RCC 7860 (cell line): ENCODE measurements at places on chromosomes 11 and 22.
A peak's percentile ranks its signal among the peaks of the same experiment; 100 is the strongest.

DNA sequence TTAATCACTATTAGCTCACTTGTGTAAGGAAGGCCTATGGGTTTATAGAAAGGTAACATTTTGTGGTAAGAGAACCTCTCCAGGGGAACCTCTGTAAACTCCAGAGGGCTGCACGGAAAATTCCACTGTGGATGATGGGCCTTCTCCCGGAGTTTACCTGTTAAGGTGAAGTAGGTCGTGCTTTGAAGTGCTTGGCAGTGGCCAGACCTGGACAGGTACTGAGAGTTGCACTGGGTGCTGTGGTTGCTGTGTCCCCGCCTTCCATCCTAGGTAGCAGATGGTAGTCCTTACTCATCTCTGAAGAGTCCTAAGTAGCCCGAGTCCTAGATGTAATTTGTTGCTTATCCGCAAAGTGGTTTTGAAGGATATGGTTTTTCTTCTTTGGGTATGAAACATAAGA, 133.4 kb downstream of the TEAD1 start:
- no peak for DNase-seq

GRCh38 chr11:114785820-114786219, 107.5 kb downstream of the NXPE2 start:
- no peak for DNase-seq

GRCh38 chr22:39098026-39098425, 982 bp downstream of the APOBEC3H start:
- no peak for DNase-seq

GRCh38 chr11:33016654-33017053, 976 bp downstream of the DEPDC7 start:
- DNase-seq = no peak

DNA sequence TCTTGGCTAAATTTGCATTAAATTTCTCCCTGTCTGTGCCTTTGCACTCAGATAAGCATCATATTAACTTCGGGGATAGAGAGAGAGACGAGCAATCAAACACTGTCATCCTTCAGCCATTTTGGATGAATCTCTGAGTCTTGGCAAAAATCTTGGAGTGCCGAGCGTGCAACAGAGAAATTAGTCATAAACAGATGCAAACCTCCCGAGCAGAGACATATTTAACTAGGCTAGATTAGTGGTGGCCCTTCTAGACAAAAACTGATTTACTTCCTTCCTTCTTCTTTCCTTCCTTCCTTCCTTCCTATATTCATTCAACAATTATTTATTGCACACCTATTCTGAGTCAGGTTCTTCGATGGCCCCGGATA, 114.4 kb upstream of the BLID start:
- no peak for DNase-seq

DNA sequence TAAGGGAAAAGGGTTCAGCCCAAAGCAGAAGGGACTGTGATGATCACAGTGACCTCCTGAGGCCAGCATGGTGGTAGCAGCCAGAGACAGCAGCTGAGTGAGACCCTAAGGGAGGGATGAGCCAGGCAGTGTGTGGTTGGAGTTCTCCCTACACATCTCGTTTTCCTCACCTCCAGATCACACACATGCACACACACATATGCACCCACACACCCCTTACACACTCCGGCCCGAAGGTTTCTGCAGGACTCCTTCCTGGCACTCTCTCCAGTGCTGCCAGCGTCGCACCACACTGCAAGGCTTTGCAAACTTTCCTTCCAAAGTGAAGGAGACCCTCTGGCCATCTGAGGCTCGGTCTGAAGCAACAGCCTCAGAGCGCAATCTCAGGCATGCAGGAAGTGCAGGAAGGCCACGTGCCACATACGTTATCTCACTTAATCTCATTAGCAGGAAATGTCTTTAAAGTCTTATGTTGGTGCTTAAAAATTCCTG, 26.9 kb upstream of the TP53I11 start:
- DNase-seq = no peak

GRCh38 chr11:61026121-61027031, 54.9 kb downstream of the CD6 start:
- no peak for DNase-seq

- no peak for DNase-seq
Measured at GRCh38 chr11:69572233-69572860, 68.6 kb upstream of the CCND1 start.

GRCh38 chr11:2686360-2687222, 13.2 kb downstream of the KCNQ1OT1 start:
- DNase-seq = no peak

DNA sequence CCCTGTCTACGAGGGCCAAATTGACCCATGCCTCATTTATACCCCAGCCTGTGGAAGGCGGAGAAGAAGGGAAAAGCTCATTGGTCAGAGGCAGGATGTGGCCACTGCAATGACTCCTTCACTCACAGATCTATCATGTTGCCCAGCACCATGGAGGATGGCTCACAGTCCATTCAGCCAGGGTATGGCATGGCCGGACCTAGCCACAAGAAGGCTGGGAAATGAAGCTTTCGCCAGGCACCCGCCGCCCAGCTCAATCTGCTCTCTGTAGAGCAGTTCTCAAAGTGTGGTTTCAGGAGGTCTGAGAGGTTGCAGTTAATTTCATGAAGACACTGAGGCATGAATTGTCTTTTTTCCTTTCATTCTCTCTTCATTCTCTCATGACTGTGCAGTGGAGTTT, 40.6 kb upstream of the LINC01488 start:
- peak; percentile 8 for DNase-seq

GRCh38 chr11:6327806-6328205, 7.5 kb upstream of the CAVIN3 start:
- no peak for DNase-seq

DNA sequence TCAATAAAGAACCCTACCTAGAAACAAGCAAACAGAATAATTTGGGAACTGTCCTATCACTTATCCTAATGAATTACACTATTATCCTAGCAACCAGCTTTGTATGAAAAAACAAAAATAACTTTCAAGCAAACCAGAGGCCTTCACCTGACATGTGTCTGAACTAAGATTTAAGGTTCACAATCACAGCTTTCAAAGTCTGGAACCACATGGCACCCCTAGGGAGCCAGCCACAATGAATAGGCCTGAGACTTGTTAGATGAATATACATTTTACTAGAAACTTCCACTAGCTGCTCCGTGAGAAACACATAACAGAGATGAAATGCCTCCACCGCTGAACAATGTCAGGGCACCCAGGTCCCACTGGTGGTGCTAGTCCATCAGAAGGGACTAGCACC, 65.8 kb upstream of the CYP2D6 start:
- DNase-seq = no peak

DNA sequence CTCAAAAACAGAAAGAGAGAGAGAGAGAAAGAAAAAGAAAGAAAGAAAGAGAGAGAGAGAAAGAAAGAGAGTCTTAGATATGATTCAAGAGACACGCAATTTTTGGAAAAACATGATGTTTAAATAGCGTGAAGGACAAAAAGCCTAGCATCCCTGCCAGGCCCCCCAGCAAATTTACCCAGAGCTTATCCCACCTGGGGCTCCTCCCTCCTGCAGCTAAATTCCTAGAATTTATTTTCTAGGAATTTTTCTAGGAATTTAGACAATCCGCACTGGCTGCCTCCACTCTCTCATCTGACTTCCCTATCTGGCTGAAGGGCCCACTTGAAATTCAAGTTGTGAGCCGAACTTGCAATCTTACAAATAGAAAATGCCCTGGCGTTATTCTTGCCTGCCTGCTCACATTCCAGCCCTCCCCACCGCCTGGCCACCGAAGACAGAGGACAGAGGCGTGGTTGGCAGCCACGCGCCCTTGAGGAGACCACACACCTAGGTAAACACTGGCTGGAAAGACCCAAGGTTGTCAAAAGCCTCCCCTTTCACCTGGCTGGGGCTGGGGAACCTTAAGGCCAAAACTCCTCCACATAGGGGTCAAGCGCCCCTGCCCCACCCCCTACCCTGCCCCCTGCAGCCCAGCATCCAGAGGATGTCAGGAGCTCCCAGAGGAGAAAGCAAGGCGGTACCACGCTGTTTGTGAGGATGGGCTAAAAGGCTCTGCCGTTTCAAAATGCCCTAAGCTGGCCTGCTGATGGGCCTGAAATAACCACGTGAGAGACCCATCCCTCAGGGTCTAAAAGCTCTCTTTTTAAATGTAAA, 42.2 kb downstream of the AHNAK start:
- DNase-seq = no peak

- DNase-seq = no peak
Measured at GRCh38 chr22:36808721-36809344, 8.0 kb downstream of the PVALB start.

- no peak for DNase-seq
Measured at GRCh38 chr11:16863389-16863788, 124.9 kb downstream of the C11orf58 start.

DNA sequence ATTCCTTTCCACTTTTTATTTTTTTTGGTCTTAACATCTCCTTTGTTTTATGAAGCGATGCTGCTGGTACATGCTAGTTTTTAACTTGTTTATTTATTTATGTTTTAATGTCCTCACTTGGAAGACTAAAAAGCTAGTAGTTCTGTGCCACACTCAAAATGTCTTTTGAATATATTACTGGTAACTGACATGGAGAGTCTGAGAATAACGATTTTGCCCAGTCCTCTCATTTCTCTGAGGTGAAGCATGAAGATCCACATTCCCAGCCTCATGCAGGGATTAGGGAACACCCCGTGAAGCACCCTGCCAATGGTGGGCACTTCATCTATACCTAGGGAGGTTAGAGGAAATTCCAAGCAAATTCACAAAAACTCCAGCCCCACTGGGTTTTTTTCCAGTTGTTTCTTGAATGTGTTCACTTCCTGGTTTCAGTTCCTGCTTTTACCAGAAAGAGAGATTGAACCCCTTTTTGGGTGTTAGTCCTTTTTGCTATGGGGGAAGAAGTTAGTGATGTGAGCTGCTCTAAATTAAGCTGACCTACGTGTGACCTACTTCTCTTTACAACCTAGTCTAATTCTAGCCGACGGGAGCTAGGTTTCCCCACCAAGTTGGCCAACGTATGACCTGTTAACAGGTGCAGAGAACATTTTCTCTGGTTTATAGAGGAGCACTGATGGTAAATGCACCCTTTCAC, 106.1 kb downstream of the SLC1A2 start:
- DNase-seq = no peak

DNA sequence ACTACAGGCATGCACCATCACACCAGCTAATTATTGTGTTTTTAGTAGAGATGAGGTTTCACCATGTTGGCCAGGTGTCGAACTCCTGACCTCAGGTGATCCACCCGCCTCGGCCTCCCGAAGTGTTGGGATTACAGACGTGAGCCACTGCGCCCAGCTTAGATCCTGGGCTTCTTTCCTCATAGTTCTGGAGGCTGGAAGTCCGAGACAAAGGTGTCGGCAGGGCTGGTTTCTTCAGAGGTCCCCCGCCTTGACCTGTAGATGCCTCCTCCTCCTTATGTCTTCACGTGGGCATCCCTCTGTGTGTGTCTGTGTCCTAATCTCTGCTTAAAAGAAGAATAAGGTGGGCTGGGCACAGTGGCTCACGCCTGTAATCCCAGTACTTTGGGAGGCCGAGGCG, 44.2 kb upstream of the FBLN1 start:
- DNase-seq = no peak

GRCh38 chr11:108788565-108789199, 123.8 kb downstream of the DDX10 start:
- no peak for DNase-seq

- DNase-seq = no peak
Measured at GRCh38 chr11:119752946-119753345, 23.9 kb upstream of the NECTIN1 start.

DNA sequence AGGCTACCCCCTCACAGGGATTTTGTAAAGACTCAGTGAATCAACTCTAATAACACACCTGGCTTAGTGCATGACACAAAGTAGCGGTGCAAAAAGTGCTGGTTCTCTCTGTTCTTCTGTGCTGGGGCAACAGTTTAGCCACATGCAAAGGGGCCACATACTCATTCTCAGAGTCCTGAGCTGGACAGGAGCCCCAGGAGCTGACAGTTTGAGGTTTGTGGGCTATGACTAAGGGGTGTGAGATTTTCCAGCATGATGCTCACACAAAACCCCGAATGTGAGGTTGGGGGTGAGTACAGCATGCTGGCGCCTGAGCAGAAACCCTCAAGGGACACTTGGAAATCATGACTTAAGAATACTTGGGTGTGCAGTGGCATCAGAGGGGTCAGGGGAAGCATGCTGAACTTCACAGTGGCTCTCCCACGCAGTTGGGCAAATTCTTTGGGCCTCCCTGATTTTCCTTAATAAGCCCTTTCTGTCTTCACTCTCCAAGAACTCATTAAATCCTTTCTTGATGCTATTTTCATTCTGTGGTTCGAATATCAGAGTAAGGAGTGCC, 31.0 kb downstream of the TMPRSS5 start:
- DNase-seq = peak; percentile 94

- no peak for DNase-seq
Measured at GRCh38 chr11:1791912-1792311, 28.2 kb upstream of the CTSD start.

DNA sequence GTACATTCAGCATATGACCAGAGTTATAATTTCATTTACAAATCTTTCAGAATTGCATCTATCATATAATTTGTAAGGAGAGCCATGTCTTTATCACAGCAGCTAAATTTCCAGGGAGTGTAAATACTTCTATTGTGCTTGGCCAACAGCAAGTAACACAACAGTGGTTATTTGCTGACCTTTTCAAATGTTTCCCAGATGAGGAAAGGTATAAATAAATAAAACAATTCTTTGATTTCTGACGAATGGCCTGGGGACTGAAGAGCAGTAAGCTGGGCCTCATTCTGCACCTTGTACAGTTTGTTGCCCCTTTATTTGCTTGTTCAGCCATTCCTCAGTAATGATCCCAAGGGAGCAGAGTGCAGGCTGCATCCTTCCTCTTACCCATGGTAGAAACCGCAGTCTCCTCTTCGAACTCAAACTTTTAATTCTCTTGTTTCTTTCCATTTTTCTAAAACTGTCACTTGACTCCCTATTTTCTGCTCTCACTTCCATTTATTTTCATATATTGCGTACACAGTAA, 132.8 kb downstream of the DDX10 start:
- no peak for DNase-seq

GRCh38 chr11:10317151-10317755, 12.4 kb downstream of the ADM start:
- DNase-seq = no peak

DNA sequence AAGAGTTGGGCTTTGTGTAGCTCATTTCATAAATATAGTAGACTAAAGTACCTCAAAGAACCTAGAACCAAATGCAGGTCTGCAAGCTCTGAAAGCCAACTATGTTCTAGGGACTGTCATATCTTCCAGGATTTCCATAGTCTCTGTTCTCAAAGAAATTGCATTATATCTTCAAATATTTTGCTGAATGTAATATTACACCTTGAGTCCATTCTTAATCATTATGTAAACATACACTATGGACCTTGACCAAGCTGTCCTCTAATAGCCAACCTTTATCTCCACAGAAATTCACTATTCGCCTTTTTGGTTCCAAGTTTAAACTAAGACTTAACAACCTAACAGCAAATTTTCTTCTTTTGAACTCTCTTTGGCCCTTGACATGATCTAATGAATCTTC, 678.7 kb upstream of the ARHGAP42 start:
- DNase-seq = no peak

- DNase-seq = no peak
Measured at GRCh38 chr11:1341928-1342524, 32.6 kb upstream of the TOLLIP start.

GRCh38 chr22:43314611-43315010, 28.6 kb downstream of the SCUBE1 start:
- DNase-seq = no peak
